ENCODE measurements at places on chromosomes 2 and 18. TPM values are rescaled to one million over a fixed set of nuclear protein-coding genes. Genes with fewer than 3 reads are reported as not detected.

GATA6 gene
- 24.1 TPM for total RNA-seq

- DNase-seq = no peak
Observed at GRCh38 chr2:145141981-145142380, 622.1 kb upstream of the ZEB2 start.

- no peak for DNase-seq
Observed at GRCh38 chr2:157415591-157416101, 28.2 kb downstream of the CYTIP start.

FBXO15 gene
- 2.8 TPM for total RNA-seq

Data from PC-3 (cell line).